ENCODE measurements at places on chromosomes 2 and 18.

- no peak for DNase-seq
Observed at GRCh38 chr2:217977840-217978535, 24.8 kb downstream of the TNS1 start.

- no peak for DNase-seq
Observed at GRCh38 chr2:111050701-111051376, 69.9 kb upstream of the BCL2L11 start.

- no peak for DNase-seq
Observed at GRCh38 chr2:235052514-235053354, 100.9 kb downstream of the SH3BP4 start.

DNA sequence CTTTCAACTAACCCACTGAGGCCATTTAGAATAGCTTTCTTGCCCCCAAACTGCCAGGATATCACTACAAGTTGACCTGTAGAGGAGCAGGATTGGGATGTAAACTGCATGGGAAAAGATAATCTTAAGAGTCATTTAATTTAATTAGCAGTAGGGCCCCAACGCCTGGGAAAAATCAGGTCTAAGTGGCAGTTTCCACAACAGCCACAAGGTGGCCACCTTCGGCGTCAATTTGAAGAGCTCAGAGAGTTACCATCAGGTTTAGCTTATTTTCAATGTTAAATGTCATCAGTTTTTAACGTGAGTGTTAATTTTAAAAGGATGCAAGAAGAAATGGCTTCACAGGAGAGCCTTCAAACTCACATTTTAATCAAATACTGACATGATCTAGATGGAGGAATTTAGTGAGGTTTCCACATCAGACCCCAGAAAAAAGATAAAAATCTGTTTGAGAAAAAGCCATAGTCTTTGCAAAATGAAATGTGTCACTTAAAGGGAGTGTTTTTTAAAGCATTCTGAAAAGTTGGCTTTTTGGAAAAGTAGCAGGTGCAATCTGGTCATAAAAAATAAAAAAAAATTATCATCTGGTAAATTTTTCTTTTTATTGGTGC, 77.3 kb upstream of the UPP2 start:
- DNase-seq, result no peak

- no peak for DNase-seq
Observed at GRCh38 chr2:157438863-157439823, 4.7 kb downstream of the CYTIP start.

- peak; percentile 62 for DNase-seq
Observed at GRCh38 chr2:42493468-42494354, at the start of gene KCNG3. TSS of gene KCNG3 (minus strand) at chr2:42493982. CDS start at chr2:42493501, 481 bp downstream.
